Mesenteric fat pad (tissue), 1 donor: ENCODE measurements at places on chromosomes 7 and 10. TPM values are rescaled to one million over a fixed set of nuclear protein-coding genes. Genes with fewer than 3 reads are reported as not detected.

- no peak for DNase-seq
These were observed at the start of gene UCN3 for GRCh38 chr10:5364890-5365338. Gene UCN3 (plus strand): TSS chr10:5364966. CDS start chr10:5373721, 8,755 bp downstream.

DNA sequence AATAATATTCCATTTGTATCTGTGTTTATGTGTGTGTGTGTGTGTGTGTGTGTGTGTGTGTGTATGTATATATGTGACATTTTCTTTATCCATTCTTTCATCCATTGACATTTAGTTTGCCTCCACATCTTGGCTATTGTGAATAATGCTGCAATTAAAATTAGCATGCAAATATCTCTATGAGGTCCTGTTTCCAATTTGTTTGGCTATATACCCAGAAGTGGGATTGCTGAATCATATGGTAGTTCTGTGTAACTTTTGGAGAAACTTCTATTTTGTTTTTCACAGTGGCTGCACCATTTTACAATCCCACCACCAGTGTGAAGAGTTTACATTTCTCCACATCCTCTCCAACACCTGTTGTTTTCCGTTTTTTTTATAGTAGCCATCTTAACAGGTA lies 53.1 kb downstream of the CH25H start:
- DNase-seq: no peak

DNA sequence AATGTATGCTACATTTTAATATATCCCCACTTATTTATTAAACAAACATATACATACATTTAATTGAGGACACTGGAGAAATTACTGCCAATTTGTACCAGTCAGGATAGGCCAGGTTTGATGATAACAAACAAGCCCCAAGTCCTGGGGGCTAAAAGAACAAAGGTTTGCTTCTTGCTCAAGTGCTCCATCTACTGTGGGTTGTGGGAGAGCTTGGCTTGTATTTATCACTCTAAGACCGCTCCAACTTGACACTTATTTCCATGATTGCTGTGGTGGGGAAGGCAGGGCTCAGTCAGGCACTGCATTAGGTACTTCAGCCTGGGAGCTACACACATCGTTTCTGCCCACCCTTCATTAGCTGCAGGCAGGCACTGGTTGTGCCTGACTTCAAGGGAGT lies 136.6 kb upstream of the ZNF32 start:
- no peak for DNase-seq

The NCF1 gene
- total RNA-seq: 8.6 TPM

The SEMA3D gene
- total RNA-seq: 1.9 TPM

The SLC18A2 gene
- total RNA-seq: 0.42 TPM
